ENCODE measurements at places on chromosomes 12 and 14. TPM values are rescaled to one million over a fixed set of nuclear protein-coding genes. Genes with fewer than 3 reads are reported as not detected.

SERPINA12 gene
- 0.60 TPM for total RNA-seq

C12orf75 gene
- total RNA-seq, result 92.3 TPM

LETMD1 gene
- total RNA-seq, result 58.5 TPM

GDF3 gene
- not detected for total RNA-seq

KRT75 gene
- not detected for total RNA-seq

ADAM20 gene
- 0.08 TPM for total RNA-seq

WNT5B gene
- 16.6 TPM for total RNA-seq

PTCSC3 gene
- not detected for total RNA-seq

NKX2-1 gene
- 2.7 TPM for total RNA-seq

SMCO3 gene
- 3.2 TPM for total RNA-seq

LIN7A gene
- 9.9 TPM for total RNA-seq

OASL gene
- total RNA-seq, result 0.52 TPM

BICDL1 gene
- total RNA-seq, result 7.7 TPM

KLHDC1 gene
- total RNA-seq, result 6.7 TPM

ERP27 gene
- total RNA-seq, result 48.0 TPM

SLC17A8 gene
- total RNA-seq, result 0.40 TPM

RASSF9 gene
- total RNA-seq, result 0.60 TPM

ARHGAP9 gene
- total RNA-seq, result 0.44 TPM

CDCA4 gene
- total RNA-seq, result 13.6 TPM

RNASE13 gene
- total RNA-seq, result not detected

B4GALNT1 gene
- total RNA-seq, result 0.97 TPM

RBP5 gene
- 11.1 TPM for total RNA-seq

PLEKHD1 gene
- total RNA-seq, result not detected

CD69 gene
- total RNA-seq, result 0.07 TPM

TMTC1 gene
- total RNA-seq, result 14.0 TPM

ERBB3 gene
- total RNA-seq, result 128 TPM

SLCO1B1 gene
- 33.4 TPM for total RNA-seq

SERPINA3 gene
- 457 TPM for total RNA-seq

CACNA2D4 gene
- 4.7 TPM for total RNA-seq

PLA2G1B gene
- 8.5 TPM for total RNA-seq

IQSEC3 gene
- total RNA-seq, result 0.70 TPM

LPAR5 gene
- 1.0 TPM for total RNA-seq

EML5 gene
- total RNA-seq, result 1.4 TPM

COCH gene
- 3.3 TPM for total RNA-seq

OR6C68 gene
- not detected for total RNA-seq

NELL2 gene
- 31.3 TPM for total RNA-seq

RACGAP1 gene
- total RNA-seq, result 22.2 TPM

ALX1 gene
- total RNA-seq, result 3.9 TPM

IAPP gene
- total RNA-seq, result not detected

HOXC10 gene
- total RNA-seq, result 0.60 TPM

NOS1 gene
- total RNA-seq, result 0.04 TPM

ZNF605 gene
- total RNA-seq, result 10.9 TPM

ADAMTS20 gene
- total RNA-seq, result 0.36 TPM

CLECL1 gene
- total RNA-seq, result not detected

VDR gene
- total RNA-seq, result 3.2 TPM

RPGRIP1 gene
- not detected for total RNA-seq

TEAD4 gene
- total RNA-seq, result 8.3 TPM

CLEC9A gene
- total RNA-seq, result not detected

RNU6-7 gene
- not detected for total RNA-seq

FERMT2 gene
- 95.4 TPM for total RNA-seq
